Endothelial cell (in vitro differentiated cells): ENCODE measurements at places on chromosomes 3 and 15. TPM values are rescaled to one million over a fixed set of nuclear protein-coding genes. Genes with fewer than 3 reads are reported as not detected.

Gene NPAP1
- 0.18 TPM for total RNA-seq

Gene TMC3
- not detected for total RNA-seq

Gene SLC24A5
- total RNA-seq = not detected

Gene PTX3
- total RNA-seq = 0.13 TPM

Gene SNURF
- 12.3 TPM for total RNA-seq
